ENCODE measurements at places on chromosomes 4 and X. TPM values are rescaled to one million over a fixed set of nuclear protein-coding genes. Genes with fewer than 3 reads are reported as not detected.

GRCh38 chr4:77120886-77121508 lies 36.0 kb upstream of the CCNG2 start:
- no peak for DNase-seq
- no peak overlapping the region for H3K27ac ChIP-seq
- H3K4me1 ChIP-seq, result no peaks in the 10 kb centered on the region
- H3K4me3 ChIP-seq, result no peak overlapping the region
- H3K36me3 ChIP-seq, result no peaks in the 10 kb centered on the region
- no peaks in the 10 kb centered on the region for H3K27me3 ChIP-seq

GRCh38 chr4:139873111-139873860 lies 207.7 kb downstream of the MGST2 start:
- no peaks in the 10 kb centered on the region for H3K4me1 ChIP-seq
- no peaks in the 10 kb centered on the region for H3K27me3 ChIP-seq
- no peaks in the 10 kb centered on the region for H3K36me3 ChIP-seq
- DNase-seq, result no peak
- no peak overlapping the region for H3K4me3 ChIP-seq
- H3K27ac ChIP-seq, result no peak overlapping the region

- H3K4me1 ChIP-seq, result no peaks in the 10 kb centered on the region
- no peak overlapping the region for H3K4me3 ChIP-seq
- H3K36me3 ChIP-seq, result no peaks in the 10 kb centered on the region
- DNase-seq, result no peak
- no peak overlapping the region for H3K27ac ChIP-seq
These were observed 59.3 kb downstream of the ZNF674 start for GRCh38 chrX:46485897-46486296.

- H3K4me3 ChIP-seq, result no peak overlapping the region
- no peaks in the 10 kb centered on the region for H3K4me1 ChIP-seq
- peaks cover 4% of the 10 kb centered on the region for H3K27me3 ChIP-seq
These were observed 38.0 kb upstream of the CRMP1 start for GRCh38 chr4:5930876-5931275.

Gene CTAG1B
- total RNA-seq, result not detected
